ENCODE measurements at places on chromosomes 5 and 9. TPM values are rescaled to one million over a fixed set of nuclear protein-coding genes. Genes with fewer than 3 reads are reported as not detected.

The LEAP2 gene
- total RNA-seq = 0.27 TPM

The ZNF484 gene
- 10.6 TPM for total RNA-seq

The SPAAR gene
- total RNA-seq = 0.18 TPM

The GABRA1 gene
- 0.41 TPM for total RNA-seq

The IFNB1 gene
- total RNA-seq = 3.2 TPM

The NUTM2G gene
- not detected for total RNA-seq

The UNC5A gene
- 0.70 TPM for total RNA-seq

The CNTNAP3 gene
- total RNA-seq = 2.7 TPM

The MEIKIN gene
- not detected for total RNA-seq

The INSL4 gene
- not detected for total RNA-seq
